Suppressor macrophage treated with lipopolysaccharide for 1 hour (primary cell): ENCODE measurements at places on chromosomes 5 and 9.

DNA sequence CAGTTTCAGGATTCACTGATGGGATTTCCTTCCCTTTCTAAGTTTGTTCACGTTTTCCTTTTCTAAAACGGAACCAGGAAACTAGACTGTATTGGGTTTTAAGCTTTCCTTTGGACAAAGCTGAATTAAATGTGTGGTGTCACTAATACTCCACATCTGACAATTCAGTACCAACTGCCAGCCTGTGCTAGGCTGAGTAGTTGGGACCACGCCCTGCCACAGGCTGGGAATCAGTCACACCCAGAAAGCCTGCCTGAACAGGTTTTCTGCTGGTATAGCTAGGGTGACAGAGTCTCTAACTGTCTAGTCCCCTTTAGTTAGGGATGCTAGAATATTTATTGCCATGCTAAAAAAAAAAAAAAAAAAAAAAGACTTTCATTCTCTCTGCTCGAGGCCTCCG is 15.6 kb downstream of the SPACA9 start:
- no peak for DNase-seq

DNA sequence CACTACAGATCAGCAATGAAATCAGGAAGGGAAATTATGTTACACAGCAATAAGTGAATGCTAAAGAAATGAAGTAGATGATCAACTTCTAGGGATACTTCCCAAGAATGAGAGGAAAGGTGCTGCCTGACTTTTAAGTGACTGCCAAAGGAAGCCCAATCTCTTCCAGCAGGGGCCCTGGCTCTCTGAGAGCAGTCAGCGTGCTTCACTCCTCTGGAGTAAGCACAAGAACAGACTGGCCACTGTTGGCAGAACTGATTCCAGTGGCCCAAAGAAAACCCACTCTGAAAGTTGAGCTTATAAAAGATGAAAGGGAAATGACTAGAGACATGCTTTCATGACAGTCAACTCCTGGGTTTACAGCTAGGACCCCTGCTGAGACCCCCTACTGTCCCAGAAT is 41.8 kb downstream of the MTMR12 start:
- no peak for DNase-seq

DNA sequence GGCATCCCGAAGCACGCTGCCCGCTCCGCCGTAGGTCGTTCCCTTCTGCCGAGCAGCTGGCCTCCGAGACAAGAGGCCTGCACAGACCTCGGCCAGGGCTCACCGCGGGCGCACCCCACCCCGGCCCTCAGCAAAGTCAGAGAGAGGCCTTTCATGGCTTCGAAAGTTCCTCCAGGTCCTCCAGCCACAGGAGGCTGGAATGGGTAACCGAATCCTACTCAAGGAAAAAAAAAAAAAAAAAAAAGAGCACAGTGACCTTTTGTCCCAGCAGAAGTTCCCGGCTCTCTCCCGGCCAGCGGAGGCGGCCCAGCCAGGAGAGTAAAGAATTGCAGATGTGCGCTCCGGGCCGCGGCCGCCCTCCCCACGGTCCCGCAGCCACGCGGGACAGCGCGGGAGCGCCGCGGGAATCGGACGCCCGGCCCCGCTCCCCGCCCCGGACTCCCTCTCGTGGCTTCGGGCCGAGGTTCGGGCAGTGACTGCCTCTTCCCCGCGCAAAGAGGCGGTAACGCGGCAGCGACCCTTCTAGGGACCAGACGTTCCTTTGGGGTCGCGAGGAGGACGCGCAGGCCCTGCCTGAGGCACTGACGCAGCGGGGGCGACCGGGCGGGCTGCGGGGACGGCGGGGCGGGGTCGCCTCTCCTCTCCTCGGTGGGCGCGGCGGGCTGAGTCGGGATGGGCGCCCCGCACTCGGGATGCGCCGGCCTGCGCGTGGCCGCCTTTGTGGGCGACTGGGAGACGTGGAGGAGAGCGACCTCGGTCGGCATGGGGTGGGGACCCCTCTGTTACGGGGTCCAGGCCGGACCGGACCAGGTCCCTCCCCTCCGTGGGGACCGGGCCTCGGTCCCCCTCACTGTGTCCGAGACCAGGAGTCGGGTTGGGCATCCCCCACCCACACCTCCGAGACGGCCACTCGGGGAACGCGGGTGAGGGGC is 754 bp downstream of the GFPT2 start:
- peak; percentile 44 for DNase-seq

DNA sequence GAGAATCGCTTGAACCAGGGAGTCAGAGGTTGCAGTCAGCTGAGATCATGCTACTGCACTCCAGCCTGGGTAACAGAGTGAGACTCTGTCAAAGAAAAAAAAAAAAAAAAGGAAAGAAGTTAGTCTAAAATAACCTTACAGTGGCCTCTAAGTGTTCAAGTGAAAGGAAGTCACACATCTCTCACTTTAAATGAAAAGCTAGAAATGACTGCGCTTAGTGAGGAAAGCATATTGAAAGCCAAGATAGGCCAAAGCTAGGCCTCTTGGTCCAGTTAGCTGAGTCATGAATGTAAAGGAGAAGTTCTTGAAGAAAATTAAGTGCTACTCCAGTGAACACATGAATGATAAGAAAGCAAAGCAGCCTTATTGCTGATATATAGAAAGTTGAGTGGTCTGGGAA is 38.1 kb downstream of the ITGA1 start:
- DNase-seq, result peak; percentile 28

GRCh38 chr9:16705111-16705604 is 165.3 kb downstream of the BNC2 start:
- no peak for DNase-seq

GRCh38 chr9:122095010-122095767 is 2.1 kb upstream of the TTLL11 start:
- DNase-seq, result peak; percentile 74

DNA sequence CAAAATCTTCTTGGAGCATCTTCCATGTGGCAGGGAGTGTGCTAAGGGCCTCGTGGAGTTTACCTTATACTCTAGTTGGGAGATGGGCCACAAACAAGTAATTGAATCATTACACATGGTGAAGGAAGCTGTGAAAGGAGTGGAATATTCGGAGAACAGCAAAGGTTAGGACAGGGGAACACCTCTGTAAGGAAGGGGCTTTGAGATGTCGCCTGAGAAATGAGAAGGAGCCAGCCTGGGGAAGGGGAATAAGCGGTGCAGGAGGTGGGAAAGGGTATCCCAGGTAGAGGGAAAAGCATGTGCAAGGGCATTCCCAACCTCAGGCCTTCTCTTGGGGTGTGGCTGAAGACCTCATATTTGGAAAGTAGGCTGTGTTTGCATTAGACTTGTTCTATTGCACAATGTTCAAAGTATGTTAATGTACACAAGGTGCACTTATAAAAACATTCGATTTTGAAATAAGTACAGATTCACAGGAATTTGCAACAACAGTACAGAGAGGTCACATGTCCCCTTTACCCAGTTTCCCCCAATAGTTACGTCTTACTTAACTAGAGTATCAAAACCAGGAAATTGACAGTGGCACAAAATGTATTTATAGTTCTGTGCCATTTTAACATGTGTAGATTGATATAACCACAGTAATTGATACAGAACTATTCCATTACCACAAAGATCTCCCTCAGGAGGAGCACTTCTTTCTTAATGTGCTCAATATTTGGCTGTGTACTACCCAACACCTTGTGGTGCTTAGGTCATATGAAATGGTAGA is 2.4 kb upstream of the STOM start:
- DNase-seq, result no peak

DNA sequence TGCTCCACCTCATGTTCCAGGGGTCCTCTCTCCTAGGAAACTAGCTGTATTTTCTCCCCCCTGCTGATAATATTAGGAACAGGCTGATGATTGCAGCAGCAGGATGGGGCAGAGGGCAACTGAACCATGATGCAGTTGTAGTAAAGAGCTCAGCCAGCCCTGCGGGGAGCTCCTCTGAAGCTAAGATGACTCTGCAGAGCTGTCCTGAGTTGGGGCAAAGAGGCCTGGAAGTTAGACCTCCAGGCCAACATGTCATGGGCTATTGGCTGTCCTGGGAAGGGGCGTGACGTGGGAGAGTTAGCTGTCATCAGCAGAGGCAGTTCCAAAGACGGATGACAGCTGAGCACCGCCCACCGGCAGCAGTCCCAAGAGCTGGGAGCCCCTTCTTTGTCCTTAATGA is 6.6 kb upstream of the FBP1 start:
- DNase-seq, result no peak

DNA sequence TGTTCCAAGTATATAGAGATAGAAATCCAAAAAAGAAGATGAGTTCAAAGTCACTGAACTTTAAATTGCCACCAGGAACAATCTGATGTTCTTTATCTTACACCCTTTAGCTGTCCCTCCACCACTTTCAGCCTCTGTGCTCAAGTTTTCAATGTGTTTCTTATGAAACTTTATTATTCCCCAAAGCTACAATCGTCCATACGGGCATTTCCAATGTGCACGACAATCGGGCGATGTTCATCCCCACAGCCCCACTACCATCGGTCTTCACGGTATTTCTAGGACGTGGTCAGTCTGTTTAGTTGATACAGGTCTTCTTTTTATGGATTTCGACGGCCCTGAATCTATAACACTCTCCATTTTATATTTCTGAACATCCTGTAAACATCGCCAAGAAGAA is 238.7 kb upstream of the DAP start:
- DNase-seq, result no peak

GRCh38 chr5:65034813-65035209 is 266.1 kb downstream of the CWC27 start:
- no peak for DNase-seq

- no peak for DNase-seq
Observed at GRCh38 chr9:82989929-82990328, 73.0 kb downstream of the RASEF start.

DNA sequence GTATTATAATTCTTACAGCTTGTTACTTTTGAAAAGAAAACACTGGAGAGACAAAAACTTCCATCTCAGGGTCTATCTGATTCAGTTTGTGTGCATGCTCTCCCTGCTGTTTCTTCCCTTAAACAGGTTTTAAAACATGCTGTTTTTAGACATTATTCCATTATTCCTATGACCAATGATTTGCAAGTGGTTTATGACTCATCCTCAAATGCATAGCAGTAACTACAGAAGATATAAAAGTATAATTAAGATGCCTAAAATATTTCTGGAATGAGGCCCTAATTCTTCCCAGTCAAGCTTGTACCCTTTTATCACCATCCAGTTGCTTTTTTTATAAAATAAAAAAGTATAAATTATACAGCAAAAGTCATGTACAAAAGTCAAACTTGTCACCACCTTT is 3.7 kb downstream of the DTWD2 start:
- peak; percentile 24 for DNase-seq

- DNase-seq, result no peak
Observed at GRCh38 chr5:172379481-172379880, 74.8 kb downstream of the SH3PXD2B start.

DNA sequence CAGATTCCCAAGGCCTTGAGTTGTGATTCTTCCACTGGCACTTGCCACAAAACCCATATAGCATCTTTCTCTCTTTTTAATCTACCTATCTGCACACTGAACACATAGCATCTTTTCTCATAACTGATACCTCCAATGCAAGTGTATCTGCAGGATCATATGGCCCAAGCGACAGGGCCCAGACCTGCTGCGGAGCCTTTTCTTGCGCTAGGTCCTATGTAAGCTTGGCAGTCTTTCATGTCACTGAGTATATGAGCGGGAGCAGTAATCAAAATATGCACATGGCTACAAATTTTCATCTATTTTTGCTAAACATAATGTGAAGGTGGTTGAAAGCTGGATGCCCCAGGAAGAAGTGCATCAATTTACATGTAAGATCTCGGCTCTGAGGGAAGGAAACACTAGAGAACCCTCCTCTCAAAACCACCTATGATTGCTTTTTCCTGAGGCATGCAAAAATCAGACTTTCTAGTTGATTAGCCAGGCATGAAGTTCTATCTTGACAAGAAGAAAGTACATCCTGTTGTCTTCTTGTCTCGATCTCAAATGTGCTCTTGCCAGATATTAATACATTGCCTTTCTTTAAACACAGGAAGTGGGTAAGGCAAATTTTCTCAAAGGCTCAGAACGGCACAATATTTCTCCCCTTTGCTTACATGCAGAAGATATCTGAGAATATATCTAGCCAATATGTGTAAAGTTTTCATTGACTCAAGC is 26.9 kb upstream of the CEMIP2 start:
- no peak for DNase-seq

DNA sequence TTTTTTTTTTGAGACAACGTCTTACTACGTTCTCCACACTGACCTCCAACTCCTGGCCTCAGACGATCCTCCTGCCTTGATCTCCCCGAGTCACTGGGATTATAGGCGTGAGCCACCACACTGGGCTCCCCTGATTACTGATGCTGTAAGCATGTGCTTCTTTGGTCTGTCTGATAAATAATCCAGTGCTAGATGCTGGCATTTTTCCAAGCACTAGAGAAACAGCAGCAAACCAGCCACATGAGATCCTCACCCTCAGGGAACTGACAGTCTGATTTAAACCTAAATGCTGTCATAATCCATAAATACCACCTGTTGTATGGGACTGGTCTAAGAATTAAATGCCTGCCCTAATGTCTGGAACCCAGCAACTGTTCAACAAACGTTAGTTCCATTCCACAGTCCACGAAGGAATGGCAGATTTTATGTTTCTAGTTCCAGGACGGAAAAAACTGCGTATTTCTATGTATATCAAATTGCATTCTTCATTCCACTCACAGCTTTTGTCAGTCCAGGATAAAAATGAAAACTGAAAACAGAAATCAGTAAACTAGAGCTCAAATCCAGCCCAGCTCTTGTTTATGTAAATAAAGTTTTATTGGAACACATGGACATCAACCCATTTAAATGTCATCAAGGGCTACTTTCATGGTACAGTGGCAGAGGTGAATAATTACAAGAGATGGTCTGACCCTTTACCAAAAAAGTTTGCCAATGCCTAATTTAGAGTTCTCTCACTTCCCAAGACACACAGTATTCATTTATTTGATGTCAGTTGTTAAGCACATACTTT is 20.1 kb downstream of the SLC35D2 start:
- DNase-seq, result no peak

DNA sequence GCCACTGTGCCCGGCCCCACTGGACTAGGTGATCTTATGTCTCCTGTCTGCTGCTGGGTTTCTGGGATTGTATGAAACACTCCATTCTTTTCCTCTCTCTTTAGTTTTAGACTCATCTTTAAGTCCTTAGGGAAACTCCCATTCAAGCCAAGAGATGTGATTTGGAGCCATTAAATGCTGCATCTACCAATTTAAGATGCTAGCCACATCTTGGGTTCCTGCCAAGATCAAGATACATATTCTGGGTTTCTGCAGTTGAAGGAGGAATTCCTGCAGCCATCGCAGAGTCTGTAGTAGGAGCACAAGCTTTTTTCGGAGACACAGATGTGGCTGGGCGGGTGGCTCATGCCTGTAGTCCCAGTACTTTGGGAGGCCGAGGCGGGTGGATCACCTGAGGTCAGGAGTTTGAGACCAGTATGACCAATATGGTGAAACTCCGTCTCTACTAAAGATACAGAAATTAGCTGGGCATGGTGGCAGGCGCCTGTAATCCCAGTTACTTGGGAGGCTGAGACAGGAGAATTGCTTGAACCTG is 23.2 kb downstream of the STXBP1 start:
- no peak for DNase-seq

DNA sequence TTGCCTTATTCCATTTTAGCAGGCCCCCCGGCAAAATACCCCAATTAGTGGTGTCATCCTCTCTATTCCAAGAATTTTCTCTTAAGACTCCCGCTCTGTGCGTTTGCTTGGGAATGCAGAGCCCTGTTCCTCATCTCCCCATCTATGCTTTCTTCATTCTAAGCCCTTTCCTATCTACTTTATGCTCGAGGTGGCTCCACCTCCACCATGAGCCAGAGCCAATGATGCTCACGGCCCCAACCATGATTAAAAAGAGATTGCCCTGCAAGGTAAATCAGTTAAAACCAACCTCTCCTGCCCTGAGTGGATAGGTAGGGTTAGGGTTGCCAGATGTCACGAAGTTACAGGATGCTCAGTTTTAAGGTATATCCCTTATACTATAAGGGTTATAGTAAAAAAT is 677 bp upstream of the TXNDC15 start:
- no peak for DNase-seq
